ENCODE measurements at places on chromosomes 6 and 20.

- peak; percentile 27 for DNase-seq
These were observed 153.0 kb downstream of the BCAS1 start for GRCh38 chr20:53917145-53918019.

DNA sequence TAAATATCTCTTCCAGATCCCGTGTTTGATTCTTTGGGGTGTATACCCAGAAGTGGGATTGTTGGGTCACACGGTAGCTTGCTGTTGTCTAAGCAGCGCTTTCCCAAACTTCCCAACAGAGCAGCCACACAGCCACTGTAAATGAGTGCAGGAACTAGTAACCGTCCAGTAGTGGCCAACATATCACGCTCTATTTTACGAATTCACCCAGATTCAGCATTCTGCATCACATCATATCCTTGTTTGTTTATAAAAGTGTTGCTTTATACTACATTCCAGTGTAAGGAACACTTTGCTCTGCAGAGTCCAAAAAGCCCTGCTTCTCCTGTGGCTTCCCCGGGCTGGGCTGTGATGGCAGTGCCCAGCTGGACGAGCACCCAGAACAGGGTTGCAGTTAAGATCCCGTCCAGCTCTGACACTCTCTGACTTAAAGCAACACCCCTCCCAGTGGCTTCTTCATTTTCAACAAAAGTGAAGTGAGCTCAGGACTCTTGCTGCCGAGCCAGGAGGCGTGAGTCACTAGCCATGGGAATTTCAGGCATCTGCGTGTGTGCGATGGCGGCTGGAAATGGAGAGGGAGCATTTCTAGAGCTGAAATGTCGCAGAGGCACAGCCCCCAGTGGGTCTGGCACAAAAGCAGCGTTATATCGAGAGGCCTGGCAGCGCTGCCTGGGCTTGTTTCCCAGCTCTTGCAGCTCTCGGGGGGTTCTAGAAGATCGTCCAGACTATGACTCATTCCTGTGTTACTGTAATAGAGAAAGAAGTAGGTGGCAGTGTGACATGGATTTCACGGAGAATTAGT lies 216.3 kb upstream of the ECI2 start:
- peak; percentile 29 for DNase-seq

DNA sequence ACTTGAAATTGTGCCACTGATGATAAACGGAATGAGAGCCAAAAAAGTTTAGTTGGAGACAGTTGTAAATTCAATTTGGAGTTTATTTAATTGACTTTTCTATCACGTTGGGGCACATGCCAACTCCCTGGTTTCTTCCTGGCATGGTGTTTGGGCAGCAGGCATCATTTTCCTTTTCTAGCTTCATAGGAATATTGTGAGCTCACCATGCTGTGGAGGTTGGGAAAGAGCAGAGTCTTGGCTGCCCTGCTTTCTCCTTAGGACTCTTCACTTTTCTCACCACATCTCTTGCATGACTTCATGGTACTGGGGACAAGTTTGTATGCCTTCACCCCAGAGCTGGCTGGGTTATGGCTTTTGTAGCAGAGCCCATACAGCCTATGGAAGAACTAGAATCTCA lies 6.4 kb downstream of the SCAND1 start:
- DNase-seq = no peak

DNA sequence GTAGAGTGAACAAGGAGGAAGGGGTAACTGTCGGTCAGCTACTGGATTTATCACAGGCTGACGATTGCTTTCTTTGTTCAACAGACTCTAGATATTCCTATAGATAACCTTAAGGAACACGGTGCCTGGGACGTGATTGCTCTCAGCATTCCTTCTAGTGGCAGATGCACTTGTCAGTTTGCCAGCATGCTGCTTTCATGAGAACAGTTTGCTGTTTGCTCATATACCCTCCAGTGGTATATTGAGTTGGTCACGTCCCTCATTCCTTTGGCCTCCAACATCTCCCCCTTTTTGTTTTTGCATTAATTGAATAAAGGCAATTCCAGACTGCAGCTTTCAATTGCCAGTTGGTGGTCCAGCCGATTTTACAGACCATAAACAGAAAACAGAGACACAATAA lies 76.8 kb upstream of the BTN3A2 start:
- no peak for DNase-seq

DNA sequence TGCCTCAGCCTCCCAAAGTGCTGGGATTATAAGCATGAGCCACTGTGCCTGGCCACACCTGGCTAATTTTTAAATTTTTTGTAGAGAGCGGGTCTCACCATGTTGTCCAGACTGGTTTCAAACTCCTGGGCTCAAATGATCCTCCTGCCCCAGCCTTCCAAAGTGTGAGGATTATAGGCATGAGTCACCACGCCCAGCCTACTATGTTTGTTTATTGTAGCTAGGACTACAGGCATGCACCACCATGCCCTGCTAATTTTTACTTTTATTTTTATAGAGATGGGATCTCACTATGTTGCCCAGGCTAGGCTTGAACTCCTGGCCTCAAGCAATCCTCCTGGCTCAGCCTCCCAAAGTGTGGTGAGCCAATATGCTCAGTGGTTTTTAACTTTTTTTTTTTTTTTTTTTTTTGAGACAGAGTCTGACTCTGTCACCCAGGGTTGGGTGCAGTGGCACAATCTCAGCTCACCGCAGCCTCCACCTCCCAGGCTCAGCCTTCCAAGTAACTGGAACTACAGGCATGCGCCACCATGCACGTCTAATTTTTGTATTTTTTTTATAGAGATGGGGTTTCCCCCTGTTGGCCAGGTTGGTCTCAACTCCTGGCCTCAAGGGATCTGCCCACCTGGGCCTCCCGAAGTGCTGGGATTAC lies 12.0 kb upstream of the DDX43 start:
- no peak for DNase-seq

- no peak for DNase-seq
These were observed 5.2 kb downstream of the NAPB start for GRCh38 chr20:23415959-23416583.

GRCh38 chr6:151409260-151409659 lies 17.9 kb upstream of the ZBTB2 start:
- no peak for DNase-seq

- DNase-seq = no peak
These were observed 1.8 kb downstream of the OSBPL2 start for GRCh38 chr20:62240020-62240685.

GRCh38 chr6:3031857-3032640 lies 32.4 kb downstream of the NQO2 start:
- no peak for DNase-seq

DNA sequence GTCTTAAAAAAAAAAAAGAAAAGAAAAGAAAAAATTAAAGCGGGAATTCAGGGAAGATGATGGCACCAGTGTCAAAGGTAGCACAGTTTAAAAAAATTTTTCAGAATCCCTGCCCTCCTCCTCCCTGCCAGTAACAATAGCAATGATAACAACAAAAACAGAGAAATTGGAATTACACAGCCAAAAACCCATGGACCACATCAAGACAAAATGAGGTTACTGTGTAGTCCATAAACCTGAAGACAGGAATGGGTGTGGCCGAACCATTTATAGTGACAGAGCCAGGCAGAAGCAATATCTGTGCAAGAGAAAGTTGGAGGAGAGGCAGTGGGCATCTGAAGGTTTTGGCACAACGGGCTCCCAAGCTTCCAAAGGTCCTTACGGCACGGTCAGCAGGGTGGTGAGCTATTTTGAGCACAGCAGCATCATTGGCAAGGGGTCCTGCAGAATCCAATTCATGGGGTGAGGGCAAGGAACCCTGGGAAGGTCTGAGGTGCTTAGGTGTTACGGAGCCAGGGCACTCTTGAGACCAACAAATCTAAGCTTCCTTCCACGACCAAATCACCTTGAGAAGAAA lies 202.3 kb downstream of the GMPR start:
- no peak for DNase-seq

GRCh38 chr6:7813704-7814103 lies 87.8 kb downstream of the BMP6 start:
- no peak for DNase-seq

DNA sequence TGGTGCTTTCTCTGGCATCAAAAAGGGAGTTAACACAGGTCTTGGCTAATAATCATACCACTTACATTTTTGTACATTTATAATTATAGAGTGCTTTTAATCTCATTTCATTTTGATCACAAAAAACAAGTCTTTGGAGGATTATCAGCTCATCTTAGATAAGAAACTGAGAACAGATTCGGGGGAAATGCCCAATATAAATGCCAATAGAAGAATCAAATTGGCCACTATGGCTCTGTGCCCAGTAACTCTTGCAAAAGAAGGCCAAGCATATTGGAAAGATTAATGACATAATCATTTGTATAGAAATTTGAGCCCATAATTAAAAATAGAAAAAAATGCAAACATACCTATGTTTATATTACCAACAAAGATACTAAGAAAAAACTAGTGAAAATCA lies 42.5 kb downstream of the IPCEF1 start:
- DNase-seq = no peak

DNA sequence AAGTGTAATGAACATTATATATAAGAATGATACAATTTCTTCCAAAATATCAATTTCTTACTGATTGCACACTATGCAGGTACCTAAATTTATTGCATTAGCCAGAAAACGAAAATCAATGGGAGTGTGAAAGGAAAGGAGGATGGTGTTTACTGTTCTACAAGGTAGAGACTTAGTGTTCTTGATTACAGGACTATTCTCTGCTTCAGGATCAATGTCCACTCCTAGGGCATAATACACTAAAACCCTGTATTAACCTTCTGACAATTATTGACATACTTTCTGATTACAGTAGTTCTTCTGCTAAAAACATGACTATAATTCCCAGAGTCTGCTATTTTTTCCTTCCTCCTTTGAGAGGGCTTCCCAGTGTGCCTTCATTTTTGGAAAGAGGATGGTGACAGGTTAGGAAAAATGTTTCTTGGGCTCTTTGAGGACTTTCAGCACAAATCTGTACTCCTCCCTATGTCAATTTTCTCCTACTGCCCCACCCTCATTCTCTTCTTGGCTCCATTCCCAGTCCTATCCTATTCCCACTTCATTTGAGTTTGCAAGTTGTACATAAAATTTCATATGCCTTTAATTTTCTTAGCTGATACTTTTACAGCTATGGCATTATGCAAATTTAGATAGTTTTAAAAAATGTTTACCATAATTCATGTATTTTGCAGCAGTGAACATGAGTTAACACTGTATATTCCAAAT lies 278.9 kb downstream of the CENPW start:
- DNase-seq = no peak

GRCh38 chr6:20705741-20706140 lies 171.5 kb downstream of the CDKAL1 start:
- no peak for DNase-seq

DNA sequence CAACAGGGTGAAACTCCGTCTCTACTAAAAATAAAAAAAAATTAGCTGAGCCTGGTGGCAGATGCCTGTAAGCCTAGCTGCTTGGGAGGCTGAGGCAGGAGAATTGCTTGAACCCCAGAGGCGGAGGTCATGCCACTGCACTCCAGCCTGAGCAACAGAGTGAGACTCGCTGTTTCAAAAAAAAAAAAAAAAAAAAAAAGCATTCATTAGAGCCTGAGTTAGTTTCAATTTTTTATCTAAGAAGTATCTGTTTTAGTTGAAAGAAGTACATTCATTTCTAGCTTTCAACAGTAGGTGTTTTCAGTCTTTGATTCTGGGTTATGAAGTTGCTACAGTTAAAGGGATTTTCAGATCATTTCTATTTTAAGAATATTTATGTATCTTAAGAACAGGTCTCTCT lies 42.2 kb downstream of the ZNF292 start:
- no peak for DNase-seq

- DNase-seq = no peak
These were observed 57.8 kb downstream of the POPDC3 start for GRCh38 chr6:105121981-105122380.

DNA sequence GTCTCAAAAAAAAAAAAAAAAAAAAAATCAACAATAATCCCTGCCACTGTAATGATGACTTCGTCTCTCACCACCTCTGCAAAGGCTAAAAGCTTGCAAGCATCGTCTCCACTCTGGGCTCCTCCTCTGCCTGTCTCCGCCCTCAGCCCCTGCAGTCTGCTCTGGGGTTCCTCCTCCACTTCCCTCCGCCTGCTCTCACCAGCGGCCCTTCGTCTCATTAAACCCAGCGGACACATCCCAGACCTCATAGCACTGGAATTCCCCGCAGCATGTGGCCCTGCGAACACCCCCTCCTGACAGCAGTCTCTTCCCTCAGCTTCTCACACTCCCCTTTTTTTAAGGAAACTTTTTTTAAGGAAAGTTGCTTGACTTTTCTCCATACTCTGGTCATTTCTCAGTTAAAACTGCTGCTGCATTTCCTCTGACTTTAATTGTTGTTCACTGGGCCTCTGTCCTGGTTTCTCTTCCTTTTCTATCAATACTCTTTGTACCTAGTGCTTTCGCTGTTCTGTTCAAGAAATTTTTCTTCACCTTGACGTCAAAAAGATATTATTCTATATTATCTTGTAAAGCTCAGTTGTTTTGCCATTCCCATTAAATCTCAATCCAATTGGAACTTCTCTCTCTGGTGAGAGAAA lies 70.9 kb upstream of the PLEKHG1 start:
- peak; percentile 37 for DNase-seq

DNA sequence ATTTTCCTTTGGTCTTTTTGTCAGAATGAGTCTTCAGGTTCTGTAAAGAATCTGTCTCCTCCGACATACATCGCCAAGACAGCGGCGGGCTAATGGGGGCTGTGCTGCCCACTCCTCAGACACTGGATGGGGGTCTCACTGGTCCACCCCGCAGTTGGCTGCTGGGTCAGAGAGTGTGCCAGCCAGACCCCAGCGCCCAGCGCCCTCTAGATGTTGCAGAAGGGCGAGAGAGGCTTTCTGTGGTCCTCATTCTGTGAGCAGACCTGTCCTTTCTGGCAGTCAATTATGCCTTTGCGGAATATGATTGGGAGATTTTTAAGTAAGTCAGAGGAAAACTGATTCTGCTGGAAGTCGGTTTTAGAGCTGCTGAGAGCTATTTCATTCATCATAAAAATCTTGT lies 7.8 kb upstream of the CCR6 start:
- DNase-seq = no peak

DNA sequence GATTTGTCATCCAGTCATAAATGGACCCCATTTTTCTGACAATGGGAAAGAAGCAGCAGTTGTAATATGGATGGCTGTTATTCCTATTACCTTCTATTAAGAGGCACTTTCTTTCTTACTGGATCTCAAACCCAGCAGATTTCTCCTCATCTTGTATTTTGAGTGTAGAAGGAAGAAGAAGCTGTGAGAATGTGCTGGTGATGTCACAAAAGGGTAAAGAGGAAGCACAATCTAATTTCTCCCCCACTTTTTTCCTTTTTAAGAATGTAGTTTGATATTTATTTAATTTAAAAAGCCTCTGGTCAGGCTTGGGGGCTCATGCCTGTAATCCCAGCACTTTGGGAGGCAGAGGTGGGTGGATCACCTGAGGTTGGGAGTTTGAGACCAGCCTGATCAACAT lies 100.0 kb upstream of the JARID2 start:
- DNase-seq = no peak
